ENCODE measurements at places on chromosomes 5 and 9.

DNA sequence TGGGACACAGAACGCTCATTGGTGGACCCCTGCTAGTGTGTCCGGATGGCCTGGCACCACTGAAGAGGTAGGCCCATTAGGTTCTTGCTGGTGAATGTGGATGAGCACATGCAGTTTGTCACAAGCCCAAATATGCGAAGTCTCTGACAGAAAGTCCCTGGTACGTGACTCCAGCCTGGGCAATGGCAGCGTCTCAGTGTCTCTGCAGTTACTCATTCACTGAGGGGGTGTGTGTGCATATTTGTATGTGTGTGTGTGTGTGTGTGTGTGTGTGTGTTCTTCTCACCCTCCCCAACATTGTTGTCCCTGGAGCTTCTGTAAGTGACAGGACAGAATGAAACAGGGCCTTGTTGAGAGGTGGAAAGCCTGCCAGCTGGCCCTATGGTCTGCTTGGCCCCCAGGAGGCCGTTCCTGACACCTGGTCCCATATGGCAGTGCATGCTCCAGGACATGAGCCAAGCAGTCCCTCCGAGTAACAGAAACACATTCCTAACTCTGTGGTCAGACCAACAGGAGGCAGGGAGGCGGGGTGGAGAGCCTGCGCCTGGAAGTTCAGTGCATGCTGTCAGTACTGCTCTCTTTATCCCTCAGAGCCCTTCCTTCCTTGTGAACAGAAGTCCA is 169.9 kb downstream of the SLC28A3 start:
- DNase-seq = no peak

GRCh38 chr5:321230-321725 is at the start of gene AHRR:
AHRR (plus strand) TSS chr5:321714; CDS start chr5:343903, 22,189 bp downstream.
- DNase-seq = no peak

DNA sequence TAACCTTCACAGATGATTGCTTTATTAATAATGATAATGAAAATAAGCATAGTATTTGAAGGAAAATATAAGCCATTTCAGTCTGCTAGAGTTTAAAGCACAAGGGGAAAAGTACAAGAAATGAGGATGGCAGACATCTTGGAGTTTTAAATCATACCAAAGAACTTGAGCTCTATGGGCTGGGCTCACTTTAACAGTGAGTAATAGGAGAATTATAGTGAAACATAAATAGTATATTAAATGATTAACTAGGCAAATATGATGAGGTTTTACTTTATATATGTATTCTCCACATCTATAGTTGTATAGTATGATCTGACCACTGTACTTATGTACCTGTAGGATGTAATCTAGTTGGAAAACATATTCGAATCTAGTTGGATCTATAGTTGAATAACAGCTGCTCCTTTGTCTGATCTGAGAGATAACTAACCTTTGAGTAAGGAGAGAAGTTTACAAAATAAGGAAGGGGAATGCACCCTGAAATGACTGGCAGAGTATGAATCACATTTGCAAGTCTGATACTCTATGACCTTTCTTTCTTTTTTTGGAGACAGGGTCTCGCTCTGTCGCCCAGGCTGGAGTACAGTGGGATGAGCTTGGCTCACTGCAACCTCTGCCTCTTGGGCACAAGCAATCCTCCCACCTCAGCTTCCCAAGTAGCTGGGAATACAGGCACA is 17.6 kb downstream of the MEGF9 start:
- DNase-seq = no peak

GRCh38 chr5:45171563-45171962 is 362.8 kb downstream of the MRPS30 start:
- no peak for DNase-seq

- DNase-seq = no peak
These were observed 185.3 kb downstream of the CDH18 start for GRCh38 chr5:19802686-19803085.

DNA sequence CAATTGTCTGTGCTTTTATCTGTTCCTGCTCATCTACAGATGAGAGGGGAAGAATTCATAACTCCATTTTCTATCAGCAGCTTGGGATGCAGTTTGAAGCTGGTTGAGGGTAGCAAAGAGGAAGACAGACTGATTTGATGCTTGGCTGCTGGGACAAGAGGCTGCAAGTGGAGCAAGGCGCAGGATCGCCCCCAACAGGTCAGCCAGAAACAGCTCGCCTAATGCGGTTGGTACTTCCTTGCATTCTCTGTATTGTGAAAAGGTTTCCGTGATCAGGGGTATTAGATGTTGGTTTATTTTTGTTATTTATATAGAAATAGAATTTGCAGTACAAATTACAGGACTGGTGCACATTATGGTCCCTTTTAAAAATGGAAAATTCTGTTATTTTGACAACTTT is 40.6 kb downstream of the ZNF883 start:
- no peak for DNase-seq

DNA sequence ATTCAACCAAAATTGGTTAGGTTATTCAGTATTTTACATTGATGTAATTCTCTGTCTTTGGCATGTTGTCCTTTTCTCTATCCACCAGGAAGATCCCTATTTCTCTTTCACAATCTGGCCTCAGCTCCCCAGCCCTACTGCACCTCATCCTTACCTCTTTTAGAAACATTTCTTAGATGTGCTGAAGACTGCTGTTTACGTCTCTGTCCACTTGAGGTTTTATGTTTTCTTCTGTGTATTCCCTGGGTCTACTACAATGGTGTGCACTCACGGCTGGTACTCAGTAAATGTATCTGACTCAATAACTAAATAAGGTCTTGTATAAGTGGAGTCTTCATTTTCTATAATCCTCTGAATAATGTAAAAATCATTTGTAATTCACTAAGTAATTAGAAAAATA is 822.7 kb downstream of the DTWD2 start:
- DNase-seq = no peak

- peak; percentile 45 for DNase-seq
These were observed 3.2 kb upstream of the SET start for GRCh38 chr9:128685636-128686489.

DNA sequence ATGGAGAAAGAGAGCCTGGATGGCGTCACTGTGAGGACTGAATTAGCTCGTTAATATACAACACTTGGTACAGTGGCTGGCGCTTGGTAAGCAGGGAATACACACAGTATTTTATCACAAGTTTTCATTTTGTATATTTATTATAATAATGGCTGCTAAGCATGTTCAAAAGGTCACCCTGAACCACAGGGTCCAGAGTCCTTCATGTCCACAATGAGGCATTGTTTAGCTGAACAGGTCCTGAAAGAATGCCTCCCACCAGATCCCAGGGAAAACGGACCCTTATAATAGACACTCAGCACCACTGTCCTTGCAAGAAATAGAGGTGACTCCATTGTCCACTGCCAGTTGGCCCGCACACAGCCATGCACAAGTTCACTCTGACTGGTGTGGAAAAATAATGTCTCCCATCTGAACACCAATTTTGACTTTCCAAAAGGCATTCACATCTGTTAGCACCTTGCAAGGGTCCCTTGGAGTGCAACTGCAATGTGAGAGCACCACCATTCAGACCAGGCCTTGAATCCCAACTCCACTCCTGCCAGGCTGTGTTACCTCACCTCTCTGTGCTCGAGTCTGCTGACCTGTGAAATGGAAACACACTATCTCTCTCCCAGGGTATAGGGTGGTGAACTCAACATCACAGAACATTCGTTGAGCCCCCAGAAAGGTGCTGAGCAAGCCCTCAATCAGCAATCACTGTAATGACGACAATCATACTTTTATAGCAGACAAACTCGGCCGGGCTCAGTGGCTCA is 3.9 kb downstream of the VDAC1 start:
- no peak for DNase-seq

DNA sequence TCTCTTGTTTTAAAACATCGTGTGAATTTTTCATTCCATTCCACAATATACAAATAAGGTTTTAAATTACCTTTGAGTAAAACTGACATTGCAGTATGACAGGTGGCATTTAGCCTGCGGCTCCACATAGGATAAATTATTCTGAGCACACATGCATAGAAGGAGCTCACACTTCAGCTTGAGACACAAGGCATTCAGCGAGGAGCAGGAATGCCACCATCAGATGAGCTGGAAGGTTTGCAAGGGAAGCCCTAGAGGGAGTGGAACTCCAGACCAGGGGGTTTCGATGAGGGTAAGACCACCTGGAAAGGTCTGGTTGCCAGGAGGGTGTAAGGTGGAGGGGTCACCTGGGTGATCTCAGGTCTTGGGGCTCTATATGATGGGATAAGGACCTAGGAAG is 259.0 kb upstream of the ADRA1B start:
- DNase-seq = no peak

DNA sequence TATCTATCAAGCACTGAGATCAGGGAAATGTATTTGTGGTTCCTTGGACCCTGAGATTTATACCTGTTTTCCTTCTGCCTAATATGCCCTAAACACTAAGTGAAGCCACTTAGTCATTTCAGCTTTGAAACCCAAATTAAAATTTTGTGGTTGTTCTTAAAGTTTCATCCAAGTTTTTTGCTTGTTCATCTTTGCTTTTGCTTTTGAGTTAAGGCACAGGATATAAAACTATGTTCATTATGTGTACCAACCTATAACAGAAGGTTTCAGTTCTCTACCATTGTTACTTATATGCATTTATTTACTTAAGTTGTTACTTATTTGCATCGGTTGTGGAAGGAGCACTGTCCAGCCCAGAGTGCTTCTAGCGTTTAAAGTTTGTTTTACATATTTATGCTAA is 382.3 kb downstream of the PTPRD start:
- DNase-seq = no peak

GRCh38 chr9:20658677-20659473 is 25.2 kb upstream of the FOCAD start:
- no peak for DNase-seq

- no peak for DNase-seq
These were observed 105.4 kb downstream of the DCP2 start for GRCh38 chr5:113081881-113082546.

GRCh38 chr5:93567424-93567823 is 13.6 kb downstream of the NR2F1-AS1 start:
- no peak for DNase-seq

- no peak for DNase-seq
These were observed 331.5 kb upstream of the ZNF462 start for GRCh38 chr9:106531491-106531890.

- peak; percentile 38 for DNase-seq
These were observed 16.4 kb downstream of the TENT4A start for GRCh38 chr5:6729386-6730310.

DNA sequence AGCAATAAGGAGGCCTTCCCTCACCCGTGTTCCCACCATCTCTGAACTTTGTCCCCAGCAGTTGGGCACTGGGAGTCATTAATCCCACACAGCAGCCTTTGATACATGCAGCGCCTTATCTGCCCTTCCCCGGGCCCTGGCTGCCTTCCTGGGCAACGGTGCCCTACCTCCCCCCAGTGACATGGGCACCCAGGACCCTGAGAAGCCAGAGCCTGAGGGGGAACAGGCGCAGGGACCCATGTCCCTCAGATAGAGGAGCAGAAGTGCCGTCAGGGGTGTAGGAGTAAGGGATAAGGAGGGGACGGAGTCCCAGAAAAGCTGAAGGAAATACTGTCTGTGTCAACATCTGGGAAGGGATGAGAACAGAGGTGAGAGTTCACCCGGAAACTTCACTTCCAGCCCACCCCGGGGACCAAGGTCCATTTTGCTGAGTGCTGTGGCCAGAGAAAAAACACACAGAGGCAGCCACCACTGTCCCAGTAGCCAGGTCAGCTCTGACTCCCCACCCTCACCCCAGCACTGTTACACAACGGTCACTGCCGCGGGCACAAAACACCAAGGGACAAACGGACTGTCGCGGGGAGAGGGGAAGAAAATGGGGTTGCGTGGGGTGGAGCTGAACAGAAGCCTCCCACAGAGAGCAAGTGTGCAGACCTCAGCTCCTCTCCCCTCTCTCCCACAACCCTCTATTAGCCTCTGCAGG is 3.8 kb downstream of the PCDH1 start:
- no peak for DNase-seq

DNA sequence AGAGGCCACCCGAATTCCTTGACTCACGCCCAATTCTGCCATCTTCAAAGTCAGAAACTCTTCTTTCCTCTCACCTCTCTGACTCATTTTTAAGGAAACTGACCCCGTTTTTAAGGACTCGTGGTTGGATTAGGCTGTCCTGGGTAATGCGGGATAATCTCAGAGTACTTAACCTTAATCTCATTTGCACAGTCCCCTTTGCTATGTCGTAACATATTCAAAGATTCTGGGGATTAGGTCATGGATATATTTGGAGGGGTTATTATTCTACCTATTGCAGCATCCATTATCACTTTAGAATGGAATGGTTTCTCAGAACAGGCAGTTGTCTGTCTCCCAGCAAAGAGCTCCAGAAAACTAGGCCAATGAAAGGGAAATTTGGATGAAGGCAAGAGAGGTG is 80.8 kb upstream of the IL12B start:
- DNase-seq = no peak

DNA sequence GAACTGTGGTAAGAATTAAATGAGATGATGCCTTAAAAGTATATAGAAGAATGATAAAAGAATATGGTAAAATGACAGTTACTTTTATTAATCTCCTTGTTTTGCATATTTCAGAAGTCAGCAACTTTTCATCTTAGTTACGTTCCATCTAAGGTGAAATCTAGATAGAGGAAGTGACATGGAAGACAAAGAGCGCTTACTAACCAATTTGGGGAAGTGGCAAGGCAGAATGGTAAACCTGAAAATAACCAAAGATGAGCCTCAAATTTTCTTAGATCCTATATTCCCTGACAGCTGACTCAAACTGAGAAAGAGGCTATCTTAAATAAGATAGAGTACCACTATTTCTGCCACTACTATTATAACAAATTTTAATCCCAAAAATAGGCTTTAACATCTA is 52.5 kb downstream of the FGF10 start:
- no peak for DNase-seq

DNA sequence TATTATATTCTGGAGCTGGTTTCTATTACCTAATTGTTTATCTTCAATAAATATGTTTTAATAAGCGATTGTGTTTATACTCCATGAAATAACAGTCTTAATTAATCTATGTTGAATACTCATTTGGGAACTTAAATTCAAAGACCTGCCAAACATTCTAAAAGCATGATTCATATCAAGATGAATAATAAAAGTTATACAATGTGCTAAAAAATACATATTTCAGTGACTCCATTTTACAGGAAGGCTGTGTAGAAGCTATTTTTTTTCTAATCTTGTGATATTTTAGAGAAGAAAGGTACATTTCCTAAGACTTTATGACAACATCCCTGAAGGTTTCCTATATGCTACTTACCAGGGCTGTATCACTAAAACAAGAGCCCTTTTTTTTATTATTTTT is 417.9 kb downstream of the NFIB start:
- no peak for DNase-seq

- DNase-seq = no peak
These were observed 293.2 kb upstream of the IRX4 start for GRCh38 chr5:2175842-2176404.

GRCh38 chr5:61100437-61100836 is 61.8 kb downstream of the SMIM15 start:
- no peak for DNase-seq

DNA sequence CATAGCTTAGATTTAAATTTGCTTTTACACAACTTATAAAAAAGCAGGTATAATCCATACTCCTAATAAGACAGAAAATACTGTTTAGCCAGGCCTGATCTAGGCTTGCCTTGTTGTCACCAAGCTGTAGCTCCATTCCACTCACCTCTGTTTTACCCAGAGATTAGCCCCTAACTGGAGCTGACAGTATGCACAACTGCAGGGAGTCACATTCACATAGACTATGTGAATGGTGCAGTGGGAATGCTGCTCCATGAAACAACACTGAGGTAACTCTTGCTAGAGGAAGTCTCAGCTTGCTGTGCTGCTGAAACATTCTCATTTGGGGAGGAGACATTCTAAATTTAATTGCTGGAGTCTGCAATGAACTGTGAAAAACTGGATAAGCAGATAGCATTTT is 209.1 kb downstream of the TMEM232 start:
- DNase-seq = no peak
